ENCODE measurements at places on chromosomes 6 and 20.

DNA sequence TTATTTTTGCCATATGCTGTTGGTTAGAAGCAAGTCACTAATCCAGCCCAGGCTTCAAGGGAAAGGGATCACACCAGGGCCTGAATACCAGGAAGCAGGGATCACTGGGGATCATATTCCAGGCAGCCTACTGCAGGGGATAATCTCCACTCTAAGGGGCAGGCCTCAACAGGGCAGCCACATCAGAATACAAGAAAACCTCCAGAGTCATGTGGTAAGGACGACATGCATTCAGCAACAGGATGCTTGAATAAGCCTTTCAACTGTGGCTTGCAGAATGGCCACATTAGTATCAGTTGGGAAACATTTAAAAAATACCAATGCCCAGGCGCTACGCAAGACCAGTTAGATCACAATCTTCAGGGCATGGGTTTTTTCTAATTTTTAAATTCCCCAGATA, 109.1 kb downstream of the LY86 start:
- DNase-seq, result peak; percentile 73

- no peak for DNase-seq
Measured at GRCh38 chr6:167577891-167578361, 248.8 kb upstream of the AFDN start.

- DNase-seq, result no peak
Measured at GRCh38 chr20:21570285-21570992, 56.6 kb upstream of the NKX2-2 start.

- DNase-seq, result no peak
Measured at GRCh38 chr6:47180633-47181032, 129.1 kb downstream of the TNFRSF21 start.

- no peak for DNase-seq
Measured at GRCh38 chr20:23257106-23257761, 93.4 kb upstream of the NXT1 start.

GRCh38 chr20:64049878-64050260, 430 bp upstream of the SOX18 start:
- no peak for DNase-seq

DNA sequence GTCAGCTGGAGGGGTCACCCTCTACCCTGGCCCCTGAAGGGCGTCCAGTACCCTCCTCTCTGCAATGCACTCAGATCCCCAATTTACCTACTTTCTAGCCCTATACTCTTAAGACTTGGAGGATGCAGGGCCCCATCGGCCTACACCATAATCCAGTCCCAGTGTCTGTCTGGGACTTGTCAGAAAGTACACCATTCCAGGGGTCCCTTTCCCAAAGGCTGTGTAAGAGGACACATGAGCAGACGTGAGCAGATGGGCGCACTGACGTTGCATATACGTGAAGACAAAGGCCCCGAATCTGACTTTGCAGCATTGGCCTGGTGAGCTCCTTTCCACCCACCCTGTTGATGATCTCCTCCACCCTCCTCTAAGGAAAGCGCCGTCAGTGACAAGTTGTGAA, 20.9 kb upstream of the SMOC2 start:
- DNase-seq, result no peak

DNA sequence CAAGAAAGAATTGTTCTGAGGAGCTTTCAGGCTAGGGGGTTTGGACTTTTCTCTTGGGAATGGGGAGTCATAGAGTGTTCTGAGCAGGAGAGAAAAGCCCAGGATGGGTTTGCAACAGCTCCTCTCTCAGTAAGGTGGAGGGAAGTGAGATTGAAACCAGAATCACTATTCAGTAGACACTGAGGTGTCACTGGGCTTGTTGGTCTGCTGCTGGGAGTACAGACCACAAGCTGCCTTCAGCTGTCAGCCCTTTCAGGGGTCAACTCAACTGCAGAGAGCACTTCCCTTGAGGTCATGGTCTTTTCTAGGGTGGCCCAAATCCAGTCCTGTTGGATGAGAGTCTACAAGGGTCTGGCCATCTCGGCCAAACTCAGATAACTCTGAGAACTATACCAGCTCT, 12.9 kb upstream of the FOXA2 start:
- no peak for DNase-seq

DNA sequence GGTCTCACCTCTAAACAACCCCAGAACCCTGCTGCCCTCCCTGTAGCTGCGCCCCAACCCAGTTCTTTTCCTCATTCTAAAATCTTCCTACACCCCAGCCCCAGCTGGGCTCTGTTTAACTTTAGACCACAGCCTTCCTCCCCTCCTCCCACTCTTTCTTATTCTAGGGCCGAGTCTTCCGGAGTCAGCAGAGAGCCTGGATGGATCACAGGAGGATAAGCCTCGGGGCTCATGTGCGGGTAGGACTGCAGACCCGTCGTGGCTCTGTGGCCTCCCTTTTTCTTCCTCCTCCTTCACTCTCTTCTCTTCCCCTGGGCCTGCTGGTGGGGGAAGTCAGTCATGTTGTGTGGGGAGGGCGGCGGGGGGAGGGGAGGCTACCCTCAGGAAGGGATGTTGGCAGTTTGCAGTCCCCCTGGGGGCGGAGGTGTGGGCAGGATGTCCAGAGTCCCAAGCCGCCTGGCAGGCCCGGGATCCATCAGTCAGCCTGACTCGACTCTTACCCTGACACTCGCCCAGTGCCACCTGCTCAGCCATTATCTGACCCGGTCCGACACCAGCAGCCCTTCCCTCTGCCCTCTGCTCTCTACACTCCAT, 8.1 kb downstream of the CAPN11 start:
- DNase-seq, result peak; percentile 31

- no peak for DNase-seq
Measured at GRCh38 chr20:62692176-62692575, 16.5 kb upstream of the NTSR1 start.

- peak; percentile 96 for DNase-seq
Measured at GRCh38 chr6:47335466-47335865, 25.8 kb upstream of the TNFRSF21 start.

DNA sequence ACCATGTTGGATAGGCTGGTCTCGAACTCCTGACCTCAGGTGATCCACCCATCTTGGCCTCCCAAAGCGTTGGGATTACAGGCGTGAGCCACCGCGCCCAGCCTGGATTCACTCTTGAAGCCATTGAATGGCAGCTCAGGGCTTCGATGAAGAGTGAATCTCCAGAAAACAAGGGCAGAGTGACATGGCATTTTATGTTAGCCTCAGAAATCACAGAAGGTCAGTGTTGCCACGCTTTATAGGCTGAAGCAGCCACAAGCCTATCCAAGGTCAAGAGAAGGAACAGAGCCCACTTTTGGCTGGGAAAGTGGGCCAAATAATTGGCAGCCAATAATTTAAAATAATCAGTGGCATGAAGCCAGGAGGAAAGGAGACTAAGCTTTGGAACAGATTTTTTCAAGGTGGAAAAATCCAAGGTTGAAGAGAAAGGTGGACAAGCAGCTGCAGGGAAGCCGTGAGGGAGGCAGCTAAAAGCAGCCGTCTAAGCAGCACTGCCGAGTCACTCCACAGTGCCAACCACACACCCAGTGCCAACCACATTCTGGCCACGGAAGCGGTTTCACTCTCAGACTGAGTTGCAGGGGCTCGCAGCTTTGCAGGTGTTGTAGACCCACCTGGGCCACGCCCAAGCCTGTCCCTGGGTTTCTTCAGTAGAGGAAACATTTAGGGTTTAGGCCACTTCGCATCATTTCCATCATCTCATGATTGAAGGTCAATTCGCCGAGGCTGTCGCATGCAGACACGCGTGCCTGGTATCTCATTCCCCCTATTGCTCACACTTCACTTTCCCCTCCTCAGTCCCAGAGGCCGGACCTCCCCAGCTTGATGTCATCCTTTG, 17.4 kb upstream of the AVP start:
- no peak for DNase-seq

DNA sequence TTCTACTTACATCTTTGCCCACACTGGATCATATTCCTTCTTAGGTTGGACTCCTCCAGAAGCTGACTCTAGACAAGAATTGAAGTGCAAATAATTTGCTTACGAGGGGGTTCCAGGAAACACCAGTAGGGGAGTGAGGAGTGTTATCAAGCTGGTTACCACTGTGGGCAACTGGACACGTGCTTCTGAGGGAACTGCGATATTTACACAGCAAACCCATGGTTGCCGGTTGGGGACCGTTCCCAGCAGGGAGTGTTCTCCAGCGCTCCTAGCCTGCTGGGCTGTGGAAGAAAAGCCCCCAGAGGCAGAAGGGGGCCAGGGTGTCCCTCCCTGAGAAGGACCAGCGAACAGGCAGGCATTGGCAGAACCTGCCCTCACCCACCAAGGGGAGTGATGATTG, 21.7 kb downstream of the MDFI start:
- no peak for DNase-seq

DNA sequence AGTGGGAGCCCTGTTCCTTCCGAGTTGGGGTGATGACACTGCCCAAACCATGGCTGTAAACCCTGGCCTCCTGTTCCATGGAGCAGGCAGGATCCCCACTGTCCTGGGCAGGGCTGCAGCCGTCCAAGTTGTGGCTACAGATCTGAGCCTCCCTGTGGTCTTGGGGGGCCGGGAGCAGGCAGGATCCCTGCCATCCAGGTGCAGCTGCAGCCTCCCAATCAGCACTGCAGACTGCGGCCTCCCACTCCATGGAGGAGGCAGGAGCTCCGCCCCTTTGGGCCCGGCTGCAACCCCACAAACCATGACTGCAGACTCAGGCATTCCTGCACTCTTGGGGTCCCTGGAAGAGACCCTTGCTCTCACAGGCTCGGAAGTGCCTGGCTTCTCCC, 872.1 kb upstream of the GJE1 start:
- no peak for DNase-seq

- no peak for DNase-seq
Measured at GRCh38 chr6:133241901-133242636, 912 bp downstream of the EYA4 start.

DNA sequence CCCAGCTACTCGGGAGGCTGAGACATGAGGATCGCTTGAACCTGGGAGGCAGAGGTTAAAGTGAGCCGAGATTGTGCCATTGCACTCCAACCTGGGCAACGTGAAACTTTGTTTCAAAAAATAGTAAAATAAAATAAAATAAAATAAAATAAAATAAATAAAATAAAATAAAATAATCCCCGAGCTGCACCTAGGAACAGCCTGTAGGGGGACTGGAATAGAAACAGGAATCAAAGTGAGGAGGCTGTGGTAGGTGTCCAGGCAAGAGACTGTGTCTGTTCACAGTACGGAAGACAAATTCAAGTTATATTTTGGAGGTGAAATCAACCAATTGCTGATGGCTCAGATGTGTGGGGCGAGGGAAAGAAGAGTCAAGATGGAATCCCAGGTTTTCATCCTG, 86.2 kb downstream of the KCNB1 start:
- DNase-seq, result no peak

DNA sequence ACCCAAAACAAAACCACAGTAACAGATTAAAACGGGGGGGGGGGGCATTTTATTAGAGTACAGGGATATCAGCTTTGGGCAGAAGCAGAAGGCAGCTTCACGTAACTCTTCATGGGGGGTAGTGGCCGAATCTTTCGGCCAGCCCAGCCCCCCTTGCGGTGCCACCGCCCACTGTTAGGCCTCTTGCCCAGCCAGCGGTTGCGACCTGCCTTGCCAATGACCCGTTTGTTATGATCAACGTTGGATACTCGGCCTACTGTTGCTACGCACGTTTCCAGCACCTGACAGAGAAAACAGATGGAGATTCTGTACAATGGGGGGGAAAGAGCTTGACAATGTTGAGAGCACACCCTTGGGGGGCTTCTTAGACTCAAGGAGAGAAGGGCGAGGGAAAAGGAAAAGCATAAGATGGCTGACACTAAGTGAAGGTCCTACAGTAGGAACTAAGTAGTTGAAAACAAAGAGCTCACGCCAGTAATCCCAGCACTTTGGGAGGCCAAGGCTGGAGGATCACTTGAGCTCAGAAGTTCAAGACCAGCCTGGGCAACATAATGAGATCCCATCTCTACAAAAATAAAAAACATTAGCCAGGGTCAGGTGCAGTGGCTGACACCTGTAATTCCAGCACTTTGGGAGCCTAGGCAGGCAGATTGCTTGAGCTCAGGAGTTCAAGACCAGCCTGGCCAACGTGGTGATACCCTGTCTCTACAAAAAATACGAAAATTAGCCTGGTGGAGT, 724 bp upstream of the CUL7 start:
- no peak for DNase-seq

DNA sequence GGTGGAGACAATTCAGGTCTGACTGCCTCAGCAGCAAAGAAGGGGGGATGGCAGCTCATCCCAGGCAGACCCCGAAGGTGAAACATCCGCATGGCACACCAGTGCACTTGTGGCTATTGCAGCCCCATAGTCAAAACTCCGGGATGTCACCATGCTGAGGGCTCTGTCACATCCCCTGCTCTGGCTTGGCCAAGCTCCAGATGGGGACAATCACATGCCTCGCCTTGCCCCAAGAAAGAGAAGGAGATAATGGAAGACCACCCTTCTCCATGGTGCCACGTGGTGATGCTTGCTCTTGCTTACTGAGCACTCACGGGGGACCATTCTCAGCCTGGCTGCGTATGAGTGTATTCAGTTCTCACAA, 60.2 kb downstream of the RBM38 start:
- no peak for DNase-seq

GRCh38 chr6:134168590-134169208, 116.3 kb upstream of the SLC2A12 start:
- no peak for DNase-seq

DNA sequence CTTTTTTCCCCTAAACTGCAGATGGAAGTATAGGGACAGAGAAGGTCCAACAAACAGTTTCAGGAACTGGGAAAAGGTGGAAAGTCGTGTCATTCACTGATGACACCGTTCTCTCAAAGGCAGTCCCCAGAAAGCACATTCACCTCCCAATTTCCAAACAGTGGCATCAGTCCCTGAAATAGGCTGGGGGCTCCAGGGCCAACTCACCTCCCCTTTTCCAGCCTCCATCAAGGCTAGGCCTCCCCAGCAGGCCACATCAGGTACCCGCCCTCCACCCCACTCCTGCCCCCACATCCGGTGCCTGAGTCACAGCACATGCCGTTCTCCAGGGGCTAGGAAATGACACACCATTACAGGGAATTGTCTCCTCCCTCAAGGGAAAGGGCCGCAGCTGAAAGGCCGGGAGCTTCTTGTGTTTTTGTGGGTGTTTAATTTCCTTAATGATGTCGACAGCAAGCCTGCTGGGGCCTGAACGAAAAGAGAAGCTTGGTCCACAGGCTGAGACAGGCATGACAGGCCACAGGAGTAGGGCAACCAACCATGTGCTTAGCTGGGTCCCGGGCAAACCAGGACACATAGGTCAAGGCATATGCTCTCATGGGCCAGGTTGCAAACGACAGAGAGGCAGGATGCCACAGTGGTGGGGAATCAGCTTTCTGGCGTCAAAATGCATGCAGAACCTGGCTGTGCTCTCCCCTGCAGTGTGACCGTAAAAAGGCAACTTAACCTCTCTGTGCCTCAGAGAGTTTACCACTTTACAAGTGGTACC, 39.2 kb downstream of the ZMYND8 start:
- peak; percentile 85 for DNase-seq
